ENCODE measurements at places on chromosomes 16 and 17.
A peak's percentile ranks its signal among the peaks of the same experiment; 100 is the strongest.

GRCh38 chr17:62014526-62014925, 50.6 kb downstream of the MED13 start:
- DNase-seq = no peak

DNA sequence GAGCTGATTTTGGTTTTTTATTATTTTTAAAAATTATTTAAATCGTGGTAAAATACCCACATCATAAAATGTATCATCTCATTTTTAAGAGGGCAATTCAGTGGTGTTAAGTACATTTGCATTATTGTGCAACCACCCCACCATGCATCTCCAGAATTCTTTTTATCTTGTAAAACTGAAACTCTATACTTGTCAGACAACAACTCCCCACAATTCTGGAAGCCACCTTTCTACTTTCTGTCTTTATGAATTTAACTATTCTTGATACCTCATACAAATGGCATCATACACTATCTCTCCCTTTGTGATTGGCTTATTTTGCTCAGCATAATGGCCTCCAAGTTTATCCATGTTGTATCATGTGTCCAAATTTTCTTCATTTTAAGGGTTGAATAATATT, 97.9 kb downstream of the HS3ST3B1 start:
- DNase-seq = no peak

- DNase-seq = no peak
Measured at GRCh38 chr17:54916721-54917120, 16.1 kb downstream of the TOM1L1 start.

DNA sequence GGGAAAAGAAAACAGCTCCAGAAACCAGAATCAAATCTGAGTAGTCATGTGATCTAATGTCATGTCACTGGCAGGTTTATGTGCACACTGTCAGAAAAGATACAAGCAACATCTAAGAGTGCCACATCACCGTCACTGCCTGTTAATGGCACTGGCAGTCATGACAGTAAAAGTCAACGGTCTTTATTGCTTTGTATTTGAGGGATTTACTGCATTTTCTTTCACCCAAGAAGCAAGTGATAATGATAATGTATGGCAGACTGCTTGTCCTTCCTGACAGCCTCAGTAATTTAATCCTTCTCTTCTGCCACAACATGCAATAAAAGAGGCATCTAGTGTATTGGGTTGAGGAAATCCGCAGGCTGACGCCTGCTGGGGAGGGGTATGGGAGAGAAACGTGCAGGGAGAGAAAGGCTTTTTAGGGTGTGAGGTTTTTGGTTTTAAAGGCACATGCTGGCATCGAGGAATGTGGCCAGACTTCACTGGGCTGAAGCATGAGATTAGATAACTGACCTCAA, 92.4 kb downstream of the RPGRIP1L start:
- DNase-seq = no peak

GRCh38 chr17:48907713-48908046, 527 bp upstream of the UBE2Z start:
- peak; percentile 80 for DNase-seq

DNA sequence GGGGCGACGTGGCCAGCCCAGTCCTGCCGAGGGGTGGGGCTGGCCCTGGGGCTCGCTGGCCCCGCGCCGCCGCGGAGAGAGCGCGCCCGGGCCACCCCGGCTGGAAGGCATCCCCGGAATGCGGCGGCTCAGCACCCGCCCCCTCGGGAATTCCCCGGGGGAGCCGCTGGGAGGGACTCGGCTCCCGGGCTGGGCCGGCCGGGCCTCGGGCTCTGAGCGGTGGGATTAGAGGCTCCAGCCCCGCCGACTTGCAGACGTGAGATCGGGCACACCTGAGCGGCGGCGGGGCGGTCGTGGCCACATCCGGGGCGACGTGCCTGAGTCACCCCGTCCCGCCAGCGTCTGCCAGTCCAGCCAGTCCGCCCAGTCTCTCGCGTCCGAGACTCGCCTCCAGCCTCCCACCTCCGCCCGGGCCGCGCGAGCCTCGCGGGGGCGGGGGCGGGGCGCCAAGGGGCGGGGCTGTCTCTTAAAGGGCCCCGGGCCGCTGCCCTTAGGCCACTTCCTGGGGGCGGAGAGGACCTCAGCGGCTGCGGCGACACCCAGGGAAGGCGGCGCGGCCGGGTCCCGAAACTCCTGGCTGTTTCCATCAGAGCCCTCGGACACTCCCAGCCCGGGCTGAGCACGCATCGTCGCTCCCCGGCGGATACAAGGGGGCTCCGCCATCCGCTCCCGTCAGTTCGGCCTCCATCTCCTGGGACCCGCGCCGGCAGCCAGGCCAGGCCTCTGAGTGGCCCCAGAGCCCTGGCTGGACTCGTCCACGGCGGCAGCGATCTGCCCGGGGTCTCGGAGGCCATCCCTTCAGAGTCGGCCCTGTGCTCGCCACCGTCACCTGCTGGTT, at the start of gene KCTD11:
TSS of gene KCTD11 (plus strand) at position 498 of the 838 bp plus-strand sequence.
- DNase-seq = peak; percentile 96

- DNase-seq = peak; percentile 54
Measured at GRCh38 chr16:66899945-66900710, 18.6 kb downstream of the CDH16 start.

- DNase-seq = no peak
Measured at GRCh38 chr17:77018504-77018903, 122.3 kb upstream of the SEC14L1 start.

DNA sequence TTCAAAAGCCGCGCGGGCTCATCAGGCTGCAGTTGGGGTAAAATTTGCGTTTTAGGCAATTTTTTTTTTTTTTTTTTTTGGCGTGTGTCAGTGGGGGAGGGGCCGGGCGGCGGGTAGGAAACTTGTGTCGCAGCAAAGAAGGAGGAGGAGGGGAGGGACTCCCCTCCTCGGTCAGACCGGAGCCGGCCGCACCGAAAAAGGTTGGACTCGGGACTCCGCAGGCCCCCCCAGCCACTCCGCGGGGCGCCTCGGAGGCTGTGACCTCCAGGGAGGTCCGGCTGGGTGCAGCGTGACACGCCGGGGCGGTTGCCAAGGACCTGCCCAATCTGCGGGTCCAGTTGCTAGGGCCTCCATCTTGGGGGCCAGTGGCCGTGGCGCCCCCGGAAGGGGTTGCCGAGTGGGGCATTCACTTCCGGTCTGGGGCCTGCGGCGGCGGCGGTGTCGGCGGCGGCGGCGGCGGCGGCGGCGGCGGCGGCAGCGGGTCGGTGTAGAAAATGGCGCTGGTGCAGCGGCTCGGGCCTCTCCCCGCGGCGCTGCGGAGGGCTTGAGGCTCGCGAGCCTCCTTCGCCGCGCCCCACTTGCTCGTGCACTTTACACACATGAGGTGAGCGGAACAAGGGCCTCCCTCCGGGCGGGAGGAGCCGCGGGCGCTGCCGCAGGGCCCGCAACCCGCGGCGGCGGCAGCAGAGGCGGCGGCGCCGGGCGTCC, at the start of gene TNRC6A:
TSS of gene TNRC6A (plus strand) at position 409 of the 708 bp plus-strand sequence. CDS start at position 600, 191 bp downstream.
- peak; percentile 91 for DNase-seq

DNA sequence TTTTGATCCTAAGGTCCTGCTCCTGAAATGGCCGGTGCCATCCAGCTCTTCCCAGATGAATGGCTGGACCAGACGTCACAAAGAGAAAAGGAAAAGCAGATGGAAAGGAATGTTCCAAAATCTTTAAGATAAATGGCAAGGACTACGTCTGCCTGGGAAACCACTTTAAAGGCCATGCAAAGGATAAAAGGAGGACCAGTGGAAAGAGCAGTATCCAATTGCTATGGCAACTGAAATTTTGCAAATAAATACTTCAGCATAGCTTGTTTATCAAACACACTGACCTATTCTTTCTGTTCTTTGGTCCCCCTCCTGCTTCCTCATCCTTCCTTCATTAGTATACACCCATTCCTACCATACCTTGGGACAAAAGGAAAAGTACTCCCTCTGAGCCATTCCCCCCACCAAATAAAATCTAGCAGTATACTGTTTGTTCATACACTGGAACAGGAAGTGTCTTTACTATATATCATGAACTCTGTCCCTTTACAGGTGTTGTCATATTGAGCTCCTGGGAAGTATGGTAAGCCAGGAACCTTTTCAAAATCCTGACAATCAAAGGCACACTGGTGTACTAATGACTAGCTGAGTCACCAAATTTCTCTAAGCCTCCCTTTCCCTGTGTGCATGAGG, 37.2 kb upstream of the NUFIP2 start:
- peak; percentile 16 for DNase-seq

DNA sequence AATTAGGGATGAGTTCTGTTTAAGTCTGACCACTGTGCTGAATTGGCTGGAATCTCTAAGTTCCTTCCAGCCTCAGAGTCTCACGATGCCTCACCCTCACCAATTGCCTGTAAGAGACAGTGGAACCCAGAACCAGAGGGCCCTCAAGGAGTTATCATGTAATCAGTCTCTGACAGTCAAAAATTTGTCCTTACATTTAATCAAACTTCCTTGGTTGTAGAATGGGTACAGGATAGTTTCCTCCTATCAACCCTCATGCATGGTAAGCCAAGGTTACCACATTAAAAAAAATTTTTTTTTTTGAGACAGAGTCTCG, 83.2 kb downstream of the CDK5R1 start:
- no peak for DNase-seq

- no peak for DNase-seq
Measured at GRCh38 chr17:82497483-82498405, 21.8 kb upstream of the FOXK2 start.

- no peak for DNase-seq
Measured at GRCh38 chr16:5045499-5046115, 11.9 kb upstream of the NAGPA start.

- no peak for DNase-seq
Measured at GRCh38 chr17:4314179-4314578, 50.4 kb upstream of the ANKFY1 start.

DNA sequence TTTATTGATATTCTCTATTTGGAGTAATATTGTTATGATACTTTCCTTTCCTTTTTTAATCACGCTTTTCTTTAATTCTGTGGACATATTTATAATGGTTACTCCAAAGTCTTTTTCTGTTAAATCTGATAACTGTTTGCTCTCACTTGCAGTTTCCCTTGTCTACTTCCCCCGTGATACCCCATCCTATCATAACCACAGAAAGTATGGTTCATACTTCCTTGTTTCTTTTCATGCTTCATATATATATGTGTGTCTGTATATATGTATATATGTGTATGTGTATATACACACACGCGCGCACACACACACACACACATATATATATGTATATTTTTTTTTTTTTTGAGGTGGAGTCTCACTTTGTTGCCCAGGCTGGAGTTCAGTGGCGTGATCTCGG, 23.5 kb downstream of the SPECC1 start:
- DNase-seq = no peak

GRCh38 chr16:52113533-52114183, 433.3 kb downstream of the TOX3 start:
- no peak for DNase-seq

DNA sequence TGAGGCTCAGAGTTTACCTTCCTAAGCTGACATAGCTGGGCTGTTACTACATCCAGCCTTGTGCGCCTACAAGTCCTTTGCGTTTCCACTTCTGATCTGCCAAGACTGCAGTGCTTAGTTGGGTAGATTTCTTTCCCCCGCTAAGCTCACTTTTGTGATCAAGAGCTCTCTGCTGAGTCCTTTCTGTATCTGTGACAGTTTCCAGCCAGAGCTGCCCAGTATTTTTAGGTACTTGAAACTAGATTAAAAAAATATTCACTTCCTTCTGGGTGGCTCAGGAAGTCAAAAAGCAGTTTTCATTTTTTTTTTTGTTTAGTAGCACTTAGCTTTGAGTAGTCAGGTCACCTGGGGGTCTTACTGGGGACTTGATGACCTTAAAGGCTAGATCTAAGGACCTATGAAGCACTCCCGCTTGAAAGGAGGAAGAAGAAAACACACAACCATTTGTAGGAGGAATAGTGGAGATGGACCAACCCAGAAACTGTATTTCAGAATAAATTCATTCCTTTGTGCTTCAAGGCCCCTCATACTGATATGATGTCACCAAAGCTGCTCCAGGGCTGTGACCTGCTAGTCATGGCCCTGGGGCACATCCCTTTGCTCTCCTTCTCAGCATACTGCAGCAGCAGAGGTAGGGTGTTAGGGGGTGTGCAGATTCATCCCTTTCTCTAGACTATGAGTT, 75.6 kb upstream of the HNF1B start:
- no peak for DNase-seq

All from A549 (cell line).